ENCODE measurements at places on chromosomes 1 and 21. TPM values are rescaled to one million over a fixed set of nuclear protein-coding genes. Genes with fewer than 3 reads are reported as not detected.

SERPINC1 gene
- total RNA-seq = not detected

DNA sequence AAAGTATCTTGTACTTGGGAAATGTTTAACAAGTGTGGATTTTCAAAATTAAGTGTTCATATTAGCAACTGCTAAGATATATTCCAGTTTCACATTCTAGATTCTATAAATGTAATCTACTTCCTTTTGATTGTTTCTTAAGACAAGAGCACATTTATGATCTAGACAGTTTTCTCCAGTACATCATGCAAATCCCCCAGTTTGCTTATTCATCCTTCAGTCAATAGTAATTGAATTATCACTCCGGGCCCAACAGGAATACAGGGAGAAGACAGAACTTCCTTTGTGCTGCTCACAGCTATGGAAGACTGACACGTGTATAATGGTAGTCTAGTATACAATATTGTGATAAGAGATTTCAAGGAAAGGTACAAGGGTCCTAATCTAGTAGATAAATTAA, 14.5 kb downstream of the PLA2G4A start:
- DNase-seq = no peak

DLGAP3 gene
- not detected for total RNA-seq

DNA sequence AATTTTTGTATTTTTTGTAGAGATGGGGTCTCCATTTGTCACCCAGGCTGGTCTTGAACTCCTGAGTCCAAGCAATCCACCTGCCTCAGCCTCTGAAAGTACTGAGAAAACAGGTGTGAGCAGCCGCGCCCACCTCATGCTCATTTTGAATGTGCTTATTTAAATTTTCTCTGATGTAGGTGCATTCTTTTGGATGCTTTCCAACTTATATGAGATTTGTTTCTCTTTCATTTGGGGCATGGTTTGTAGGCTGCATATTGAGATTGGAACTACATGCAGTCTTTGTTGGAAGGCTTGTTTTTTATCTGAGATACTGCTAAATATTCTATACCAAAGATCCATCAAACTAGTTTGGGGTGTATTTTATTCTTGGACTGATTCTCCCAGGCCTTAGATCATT, 81.0 kb upstream of the IVNS1ABP start:
- DNase-seq = no peak

DNA sequence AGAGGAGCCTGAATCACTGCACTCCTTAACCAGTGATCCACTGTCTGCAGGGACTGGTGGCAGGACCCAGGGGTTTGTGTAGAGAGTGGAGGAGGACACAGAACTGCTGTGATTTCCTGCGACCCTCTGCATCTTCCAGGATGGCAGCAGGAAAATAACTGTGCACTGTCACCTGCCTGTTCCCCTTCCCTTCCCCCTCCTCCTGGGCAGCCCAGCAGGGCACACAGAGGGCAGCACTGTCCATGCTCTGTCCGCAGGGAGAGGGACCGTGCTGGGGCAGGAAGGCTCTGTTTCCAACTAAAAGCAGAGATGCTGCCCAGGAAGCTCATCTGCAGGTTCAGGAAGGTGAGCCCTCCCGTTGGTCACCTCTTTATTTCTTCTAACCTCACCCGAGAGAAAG, 168.7 kb downstream of the ZBTB18 start:
- DNase-seq = no peak

DNA sequence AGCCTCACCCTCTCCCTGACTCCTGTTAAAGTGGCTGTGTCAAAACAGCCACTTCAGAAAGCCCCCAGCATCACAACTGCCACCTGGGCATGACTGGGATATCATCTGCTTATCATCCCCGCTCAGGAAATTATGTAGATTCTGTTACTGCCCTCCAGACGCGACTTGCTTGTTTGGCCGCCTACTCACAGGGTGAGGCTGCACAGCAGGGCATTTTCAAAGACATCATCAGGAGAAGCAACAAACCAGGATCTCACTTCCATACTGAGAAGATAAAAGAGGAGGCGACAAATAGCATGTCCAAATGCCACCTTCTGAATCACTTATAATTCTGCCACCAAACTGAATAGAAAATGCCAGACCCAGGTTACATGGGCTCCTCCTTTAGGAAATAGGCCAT, 94.8 kb downstream of the MIS18A start:
- peak; percentile 49 for DNase-seq

ZYG11A gene
- 0.74 TPM for total RNA-seq

Data from vagina (tissue), 2 donors.